Epithelial cell of prostate (primary cell): ENCODE measurements at places on chromosomes 3 and 15.

- DNase-seq: no peak
Observed at GRCh38 chr3:46851364-46852333, 11.6 kb downstream of the MYL3 start.

GRCh38 chr3:71062952-71063772, 520.4 kb downstream of the FOXP1 start:
- no peak for DNase-seq

- no peak for DNase-seq
Observed at GRCh38 chr3:111194048-111194447, 122.4 kb downstream of the NECTIN3 start.

DNA sequence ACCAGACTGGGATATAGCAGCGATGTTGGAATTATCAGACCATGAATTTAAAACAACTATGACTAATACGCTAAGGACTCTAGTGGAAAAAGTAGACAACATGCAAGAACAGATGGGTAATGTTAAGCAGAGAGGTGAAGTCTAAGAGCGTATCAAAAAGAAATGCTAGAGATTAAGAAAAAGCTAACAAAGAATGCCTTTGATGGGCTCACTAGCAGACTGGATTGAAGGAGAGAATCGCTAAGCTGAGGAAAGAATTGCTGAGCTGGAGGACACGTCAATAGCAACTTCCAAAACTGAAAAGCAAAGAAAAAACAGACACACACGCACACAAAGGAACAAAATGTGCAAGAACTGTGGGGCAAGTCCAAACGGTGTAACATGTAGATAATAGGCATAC, 20.0 kb upstream of the CMTM6 start:
- DNase-seq: no peak

- no peak for DNase-seq
Observed at GRCh38 chr3:72593881-72594397, 254.3 kb downstream of the SHQ1 start.

- no peak for DNase-seq
Observed at GRCh38 chr3:85853805-85854204, 895.0 kb downstream of the CADM2 start.

GRCh38 chr3:132556508-132557159, 40.4 kb upstream of the ACKR4 start:
- DNase-seq: no peak

DNA sequence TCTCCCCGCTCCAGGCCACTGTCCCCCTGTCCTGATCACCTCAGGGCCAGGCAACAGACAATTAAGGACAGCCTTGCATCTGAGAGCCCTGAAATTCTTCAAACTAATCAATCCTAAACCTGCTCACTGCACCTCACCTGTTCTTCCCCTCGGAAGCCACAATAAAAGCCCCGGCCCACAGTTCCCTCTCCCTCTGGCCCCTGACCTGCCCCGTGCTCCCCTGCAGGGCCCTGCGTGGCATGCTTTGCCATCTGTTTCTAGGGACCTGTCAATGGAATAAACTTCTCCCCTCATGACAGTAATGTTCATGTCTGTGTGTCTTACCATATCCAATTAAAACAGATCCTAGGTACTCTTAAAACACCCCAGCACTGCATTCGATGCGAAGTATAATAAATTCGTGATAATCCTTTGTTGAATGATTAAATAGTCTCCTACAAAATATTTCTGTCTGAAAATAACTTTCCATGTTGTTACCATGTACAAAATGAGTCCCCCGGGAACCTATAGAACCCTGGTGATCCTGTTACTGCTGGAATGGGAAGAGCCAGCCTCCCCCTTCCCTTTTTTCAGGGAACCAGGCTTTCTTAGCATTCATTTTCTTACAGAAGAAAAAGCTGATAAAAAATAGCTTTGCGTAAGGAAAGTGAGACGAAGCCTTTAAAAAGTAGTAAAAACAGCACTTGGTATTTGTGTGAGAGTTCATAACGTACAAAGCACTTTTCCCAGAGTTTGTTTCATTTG, 59.0 kb downstream of the ABTB1 start:
- no peak for DNase-seq
